Omental fat pad (tissue), 4 donors: ENCODE measurements at places on chromosomes 5 and 9.

DNA sequence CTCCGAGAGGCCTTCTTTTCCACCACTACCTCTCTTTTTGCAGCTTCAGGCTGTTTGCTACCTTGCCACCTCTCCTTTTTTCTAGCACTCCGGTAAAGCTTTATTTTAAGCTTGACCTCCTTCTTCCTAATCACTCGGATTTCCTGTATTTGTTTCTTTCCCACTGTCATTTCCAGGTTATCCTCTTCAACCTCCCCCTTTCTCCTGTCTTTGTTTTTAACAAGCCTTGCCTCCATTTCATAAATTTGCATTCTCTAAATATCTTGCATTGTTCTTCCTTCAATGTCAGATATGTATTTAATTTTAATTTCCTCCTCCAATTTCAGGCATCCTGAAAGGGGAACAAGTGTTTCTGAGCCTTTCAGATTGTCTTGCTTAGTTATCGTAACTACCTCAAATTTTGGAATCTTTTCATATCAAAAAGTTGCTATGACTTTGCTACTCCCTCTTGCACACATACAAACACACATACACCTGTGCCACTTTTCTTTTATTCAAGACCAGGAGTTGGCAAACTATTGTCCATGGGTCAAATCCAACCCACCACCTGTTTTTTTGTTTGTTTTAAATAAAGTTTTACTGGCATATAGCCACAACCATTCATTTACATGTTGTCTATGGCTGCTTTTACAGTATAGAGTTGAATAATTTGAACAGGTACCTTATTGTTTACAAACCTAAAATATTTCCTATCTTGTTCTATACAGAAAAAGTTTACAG, 22.7 kb downstream of the DPYSL3 start:
- DNase-seq: no peak

GRCh38 chr5:37888476-37888875, 48.6 kb upstream of the GDNF start:
- no peak for DNase-seq

DNA sequence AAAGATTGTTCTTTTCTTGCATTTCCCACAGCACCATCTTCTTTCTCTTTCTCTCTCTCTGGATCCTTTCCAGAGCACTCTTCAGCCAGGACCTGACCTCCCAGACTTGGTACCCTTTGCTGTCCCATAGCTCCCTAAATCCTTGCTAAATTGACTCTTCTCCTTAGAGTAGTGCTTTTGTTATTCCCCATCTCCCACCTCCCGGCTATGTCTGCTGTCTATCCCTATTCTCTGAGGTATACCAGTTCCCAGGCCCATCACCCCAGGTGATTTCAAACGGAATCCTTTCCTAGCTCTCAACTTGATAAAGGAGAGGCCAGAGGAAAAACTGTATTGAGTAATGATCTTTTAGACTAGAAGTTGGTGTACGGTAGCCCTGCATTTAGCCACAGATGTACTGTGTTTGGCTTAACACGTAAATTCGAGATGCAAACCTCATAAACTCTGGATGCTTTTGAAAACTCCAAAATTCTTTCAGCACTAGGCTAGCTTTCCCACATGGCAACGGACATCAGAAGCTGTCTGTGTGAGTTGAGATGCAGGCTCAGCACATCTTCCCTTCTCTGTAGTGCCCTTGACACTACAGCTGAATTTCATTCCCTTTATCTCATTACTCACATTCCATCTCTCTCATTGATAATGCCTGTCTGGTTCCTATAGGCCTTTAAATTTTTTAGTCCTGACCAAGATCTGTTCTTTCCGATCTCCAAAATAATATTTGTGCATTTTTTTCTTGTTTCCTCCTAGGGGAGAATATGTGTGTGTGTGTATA, 320.8 kb upstream of the ITGA1 start:
- DNase-seq: no peak

- no peak for DNase-seq
Observed at GRCh38 chr5:71907608-71908145, 188.6 kb downstream of the CARTPT start.

GRCh38 chr5:131528682-131529081, 106.3 kb downstream of the RAPGEF6 start:
- no peak for DNase-seq

DNA sequence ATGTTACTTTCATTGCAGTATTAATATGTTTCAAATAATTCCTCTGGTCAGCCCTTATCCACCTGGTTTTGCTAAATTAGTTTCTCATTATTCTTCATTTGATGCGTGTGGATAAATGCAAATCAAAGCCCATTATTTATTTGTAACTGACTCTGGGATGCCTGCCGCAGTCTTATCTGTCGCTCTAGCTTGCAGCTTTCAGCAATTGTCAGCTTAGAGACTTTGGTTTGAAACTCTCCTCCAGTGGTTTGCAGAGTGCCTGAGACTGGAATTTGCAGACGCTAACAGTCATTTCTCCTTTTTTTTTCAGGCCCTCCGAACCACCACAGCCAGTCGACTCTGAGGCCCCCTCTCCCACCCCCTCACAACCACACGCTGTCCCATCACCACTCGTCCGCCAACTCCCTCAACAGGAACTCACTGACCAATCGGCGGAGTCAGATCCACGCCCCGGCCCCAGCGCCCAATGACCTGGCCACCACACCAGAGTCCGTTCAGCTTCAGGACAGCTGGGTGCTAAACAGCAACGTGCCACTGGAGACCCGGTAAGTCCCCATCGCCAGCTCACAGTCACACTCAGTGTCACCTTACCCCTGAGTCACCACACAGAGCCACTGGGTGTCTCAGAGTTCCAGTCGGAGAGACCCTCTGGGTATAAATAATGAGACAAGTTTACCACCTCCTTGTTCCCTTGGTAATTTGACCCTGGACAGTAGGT, 339.0 kb upstream of the WWC1 start:
- no peak for DNase-seq

- DNase-seq: no peak
Observed at GRCh38 chr5:111950660-111951059, 193.7 kb upstream of the NREP start.

GRCh38 chr5:140273401-140273877, 29.5 kb downstream of the PFDN1 start:
- DNase-seq: no peak

DNA sequence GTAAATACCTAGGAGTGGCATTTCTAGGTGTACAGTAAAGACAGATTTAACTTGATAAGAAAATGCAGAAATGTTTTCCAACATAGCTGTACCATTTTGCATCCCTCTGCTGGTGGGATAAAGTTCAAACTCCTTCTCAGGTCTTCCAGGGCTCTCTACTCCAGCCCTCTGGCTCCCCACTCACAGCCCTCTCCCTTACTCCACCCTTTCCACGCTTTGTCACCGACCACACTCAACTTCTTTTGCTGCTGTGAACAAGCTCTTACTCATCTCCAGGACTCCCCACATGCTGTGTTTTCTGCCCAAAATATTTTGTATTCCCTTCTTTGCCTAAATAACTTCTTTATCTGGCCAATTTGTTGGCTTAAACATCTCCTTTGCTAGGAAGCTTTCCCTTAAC, 90.6 kb upstream of the OSMR start:
- DNase-seq: no peak

DNA sequence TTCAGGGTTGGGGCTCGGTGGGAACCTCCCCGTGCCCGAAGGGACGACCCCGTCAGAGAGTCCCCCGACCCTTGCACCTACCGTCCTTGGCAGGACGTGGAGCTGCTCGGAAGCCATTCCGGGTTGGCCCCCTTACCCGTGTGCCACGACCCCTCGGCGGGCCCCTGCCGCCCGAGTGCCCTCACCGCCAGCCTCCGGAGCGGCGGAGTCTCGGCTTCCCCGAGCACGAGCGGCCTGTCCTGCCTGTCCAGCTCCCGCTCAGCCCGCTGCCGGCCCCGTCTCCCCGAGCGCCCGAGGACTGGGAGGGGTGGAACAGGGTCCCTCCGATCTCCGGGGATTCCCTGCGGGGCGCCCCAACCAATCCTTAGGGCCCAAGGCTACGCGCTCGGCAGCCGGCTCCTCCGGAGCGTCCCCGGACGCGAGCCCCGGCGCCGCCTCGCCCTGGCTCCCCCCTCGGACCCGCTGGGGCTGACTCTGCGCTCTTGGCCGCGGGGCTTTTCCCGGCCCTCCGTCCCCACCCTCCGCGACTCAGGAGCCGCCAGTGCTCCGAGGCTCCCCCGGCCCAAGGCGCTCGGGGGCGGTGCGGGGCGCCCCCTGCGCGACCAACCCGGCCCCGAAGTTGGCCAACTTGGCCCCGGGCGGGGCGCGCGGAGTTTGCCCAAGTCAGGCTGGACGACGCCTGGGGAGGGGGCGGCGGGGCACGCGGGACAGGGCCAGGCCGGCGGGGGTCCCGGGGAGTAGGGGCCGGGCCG, 654 bp downstream of the ADAMTS2 start:
- no peak for DNase-seq

DNA sequence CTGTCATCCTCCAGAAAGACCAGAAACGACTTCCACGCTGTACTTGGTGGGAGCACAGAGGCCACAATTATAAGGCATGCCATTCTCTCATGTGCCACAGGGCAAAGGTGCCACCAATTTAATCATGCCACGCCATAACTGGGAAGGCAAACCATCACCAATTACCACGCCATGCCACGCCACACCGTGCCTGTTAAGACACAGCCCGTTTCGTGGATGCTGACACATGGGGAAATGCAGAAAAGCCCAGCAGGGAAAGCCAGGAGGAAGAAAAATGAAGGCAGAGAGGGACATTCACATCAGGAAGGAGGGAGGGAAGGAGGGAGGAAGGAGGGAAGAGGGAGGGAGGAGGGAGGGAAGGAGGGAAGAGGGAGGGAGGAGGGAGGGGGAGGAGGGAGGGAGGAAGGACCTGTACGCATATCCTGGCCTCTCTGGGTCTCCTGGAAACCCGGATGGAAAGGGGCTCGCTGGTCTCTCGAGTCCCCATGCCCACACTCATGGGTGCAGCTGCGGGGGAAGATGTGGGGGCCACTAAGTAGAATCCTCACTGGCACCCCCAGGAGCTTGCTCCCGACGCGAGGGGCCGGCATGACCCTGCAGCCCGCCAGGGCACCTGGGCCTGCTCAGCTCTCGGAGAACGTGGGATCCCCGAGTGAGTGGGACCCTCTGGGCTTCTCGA, 61.7 kb upstream of the UBAC1 start:
- DNase-seq: no peak

GRCh38 chr9:138068601-138069035, 191.0 kb downstream of the CACNA1B start:
- no peak for DNase-seq

- DNase-seq: no peak
Observed at GRCh38 chr5:149793256-149793550, 63.1 kb downstream of the PPARGC1B start.

DNA sequence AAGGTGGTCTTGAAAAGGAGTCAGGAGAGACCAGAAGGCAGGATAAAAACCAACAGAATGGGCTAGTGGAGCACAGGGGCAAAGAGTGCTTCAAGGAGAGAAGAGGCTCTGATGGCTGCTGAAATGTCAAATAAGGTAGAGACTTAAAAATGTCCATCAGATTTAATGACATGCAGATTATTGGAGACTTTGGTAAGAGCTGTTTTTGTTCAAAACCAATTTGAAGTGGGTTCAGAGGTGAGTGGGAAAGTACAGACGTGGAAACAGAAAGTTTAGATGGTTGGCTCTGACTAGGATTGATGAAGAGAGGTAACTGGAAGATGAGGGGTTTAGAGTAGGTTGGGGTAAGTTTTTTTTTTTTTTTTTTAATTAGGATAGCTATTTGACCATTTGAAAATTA, 14.1 kb downstream of the SLC25A46 start:
- DNase-seq: no peak

GRCh38 chr9:83986195-83986594, 5.6 kb downstream of the RMI1 start:
- no peak for DNase-seq

DNA sequence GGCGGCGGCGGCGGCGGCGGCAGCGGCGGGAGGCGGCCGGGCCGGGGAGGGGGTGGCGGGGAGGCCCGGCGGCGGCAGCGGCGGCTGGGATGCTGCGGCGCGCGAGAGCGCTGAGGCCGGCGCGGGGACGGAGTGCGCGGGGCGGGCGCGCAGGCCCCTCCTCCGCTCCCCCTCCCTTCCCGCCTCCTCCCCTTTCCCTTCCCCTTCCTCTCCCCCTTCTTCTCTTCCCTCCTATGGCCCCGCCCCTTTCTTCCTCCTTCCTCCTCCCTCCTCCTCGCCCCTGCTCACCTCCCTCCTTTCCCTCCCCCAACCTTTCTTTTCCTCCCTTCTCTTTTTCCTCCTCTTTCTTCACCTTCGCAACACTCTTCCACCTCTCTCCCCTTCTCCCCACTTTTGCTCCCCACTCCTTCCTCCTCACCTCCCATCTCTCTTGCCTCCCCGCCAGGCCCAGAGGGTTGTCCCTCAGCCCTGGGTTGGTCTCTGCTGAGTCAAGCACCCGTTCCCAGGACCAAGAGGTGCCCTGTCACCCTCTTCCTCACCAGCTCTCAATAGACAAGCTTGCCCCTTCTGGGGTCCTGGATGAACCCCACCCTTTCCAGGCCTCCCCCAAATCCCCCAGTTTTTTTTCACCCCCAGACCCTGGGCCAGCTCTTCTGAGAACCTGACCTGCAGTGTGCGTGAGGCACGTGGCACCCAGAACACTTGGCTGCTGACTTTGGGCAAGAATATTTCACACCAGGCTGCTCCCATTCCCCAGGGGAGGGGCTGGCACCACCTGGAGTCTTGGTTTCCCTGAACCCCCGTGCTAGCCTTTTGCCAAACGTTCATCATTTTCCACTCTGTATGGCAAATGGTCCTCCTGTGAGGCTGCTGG, at the start of gene SEMA4D:
Gene SEMA4D (minus strand): TSS at position 136 of the 874 bp plus-strand sequence. CDS start 92,657 bp downstream, outside the sequence.
- DNase-seq: no peak

DNA sequence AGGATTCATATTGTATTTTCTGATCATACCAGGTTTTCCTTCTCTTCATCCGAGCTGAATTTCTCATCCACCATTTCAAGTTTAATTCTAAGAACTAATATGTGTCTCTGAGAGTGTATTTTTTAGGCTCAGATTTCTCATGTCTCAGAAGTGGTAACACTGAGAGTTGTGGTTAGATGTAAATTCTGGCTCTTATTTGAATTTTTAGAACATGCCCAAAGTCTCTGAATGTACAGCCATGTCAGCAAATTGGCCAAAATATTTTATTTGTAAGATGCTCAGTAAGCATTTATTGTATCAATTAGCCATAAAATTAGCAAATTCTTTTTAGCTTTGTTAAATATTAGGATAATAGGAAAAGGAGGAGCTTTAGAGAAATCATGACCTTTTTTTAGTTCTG, 16.6 kb downstream of the SV2C start:
- DNase-seq: no peak

DNA sequence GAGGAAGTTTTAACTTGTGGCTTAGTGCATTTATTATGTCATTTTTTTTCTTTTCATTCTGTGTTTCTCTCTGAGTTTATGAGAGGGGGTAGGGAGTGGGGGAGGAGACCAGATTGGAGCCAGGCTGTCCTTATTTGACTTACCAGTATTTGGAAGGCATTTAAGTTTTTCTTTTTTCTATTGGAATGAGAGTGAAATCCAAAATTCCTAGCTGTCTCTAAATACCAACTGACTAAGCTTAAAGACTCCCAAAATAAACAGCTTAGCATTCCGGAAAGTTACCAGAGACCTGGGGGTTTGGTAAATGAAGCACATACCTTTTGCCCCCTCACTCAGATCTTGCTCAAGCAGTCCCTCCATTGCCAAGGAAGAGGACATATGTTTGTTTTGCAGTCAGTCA, 581.9 kb upstream of the BRINP1 start:
- no peak for DNase-seq

- no peak for DNase-seq
Observed at GRCh38 chr9:119961774-119962424, 592.7 kb upstream of the BRINP1 start.

GRCh38 chr9:38443597-38443996, 19.3 kb upstream of the IGFBPL1 start:
- no peak for DNase-seq

GRCh38 chr5:1056611-1057484, 48.2 kb downstream of the NKD2 start:
- no peak for DNase-seq
